ENCODE measurements at places on chromosomes 4 and X.

GRCh38 chr4:183533698-183534097, 28.8 kb downstream of the ING2 start:
- DNase-seq: no peak

DNA sequence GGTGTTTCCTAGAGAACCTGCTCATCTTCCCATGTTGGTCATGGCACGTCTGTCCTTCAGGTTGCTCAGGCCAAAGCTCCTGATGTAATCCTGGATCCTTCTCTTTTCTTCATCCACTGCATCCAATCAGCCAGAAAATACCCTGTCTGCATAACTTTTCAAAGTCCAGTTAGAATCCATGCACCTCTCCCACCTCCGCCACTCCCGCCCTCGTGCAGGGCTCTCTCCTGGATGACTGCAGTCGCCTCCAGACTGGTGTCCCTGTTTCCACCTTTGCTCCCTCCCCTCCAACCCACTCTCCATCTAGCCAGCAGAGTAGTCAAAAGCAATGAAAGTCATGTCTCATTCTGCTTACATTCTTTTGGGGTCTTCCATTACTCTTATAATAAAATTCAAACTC, 16.0 kb downstream of the CNGA2 start:
- no peak for DNase-seq

DNA sequence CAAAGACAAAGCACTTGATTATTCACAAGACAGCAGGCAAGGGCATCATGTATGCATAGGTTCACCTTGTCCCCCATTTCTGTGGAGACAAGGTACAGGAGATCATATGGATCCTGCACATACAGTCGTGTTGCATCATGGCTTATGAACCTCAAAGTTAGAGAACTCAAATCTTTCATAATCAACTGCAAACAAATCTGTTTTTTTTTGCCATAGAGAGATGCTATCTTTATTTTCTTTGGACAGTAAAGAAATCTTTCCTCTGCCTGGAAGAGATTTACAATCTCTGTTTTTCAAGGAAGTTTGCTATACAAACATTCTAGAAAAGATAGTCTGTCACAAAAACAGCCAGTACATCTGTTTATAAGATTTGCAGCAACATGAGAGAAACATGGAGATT, 578.8 kb downstream of the ANKRD50 start:
- DNase-seq: no peak

DNA sequence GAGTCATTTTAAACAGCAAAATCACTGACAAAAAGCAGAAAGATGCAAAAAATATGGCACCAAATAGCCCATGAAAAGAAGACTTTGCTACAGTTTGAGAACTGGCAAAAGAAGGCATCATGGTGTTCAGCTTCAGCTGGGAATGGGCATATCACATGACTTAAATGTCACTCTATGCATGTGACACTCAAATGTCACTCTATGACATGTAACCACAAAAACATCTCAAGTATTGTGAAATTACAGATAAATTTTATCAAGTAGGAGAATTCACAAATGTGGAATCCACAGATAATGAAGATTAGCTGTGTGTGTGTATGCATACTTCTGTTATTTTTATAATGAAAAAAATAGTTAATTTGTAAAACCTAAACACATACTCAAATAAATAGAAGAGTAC, 81.9 kb downstream of the ATP10D start:
- DNase-seq: no peak

DNA sequence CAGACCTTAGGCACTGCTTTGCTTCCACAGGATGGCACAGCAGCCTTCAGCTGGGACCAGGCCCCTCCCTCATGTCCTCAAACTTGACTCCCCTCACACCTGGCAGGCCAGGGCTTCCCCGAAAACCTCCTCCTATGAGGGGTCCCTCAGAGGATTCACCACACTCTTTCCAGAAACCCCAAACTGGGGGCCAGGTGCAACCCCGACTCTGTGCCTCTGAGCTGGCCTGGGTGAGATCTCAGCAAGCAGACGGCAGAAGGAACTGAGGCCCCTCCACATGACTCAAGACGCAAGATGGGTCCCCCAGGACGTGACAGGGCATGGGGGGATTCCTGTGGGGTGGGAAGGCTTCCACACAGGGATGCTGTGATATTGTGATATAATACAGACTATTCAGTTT, 6.2 kb downstream of the HCFC1 start:
- DNase-seq: no peak

GRCh38 chr4:77124576-77124975, 32.4 kb upstream of the CCNG2 start:
- no peak for DNase-seq

DNA sequence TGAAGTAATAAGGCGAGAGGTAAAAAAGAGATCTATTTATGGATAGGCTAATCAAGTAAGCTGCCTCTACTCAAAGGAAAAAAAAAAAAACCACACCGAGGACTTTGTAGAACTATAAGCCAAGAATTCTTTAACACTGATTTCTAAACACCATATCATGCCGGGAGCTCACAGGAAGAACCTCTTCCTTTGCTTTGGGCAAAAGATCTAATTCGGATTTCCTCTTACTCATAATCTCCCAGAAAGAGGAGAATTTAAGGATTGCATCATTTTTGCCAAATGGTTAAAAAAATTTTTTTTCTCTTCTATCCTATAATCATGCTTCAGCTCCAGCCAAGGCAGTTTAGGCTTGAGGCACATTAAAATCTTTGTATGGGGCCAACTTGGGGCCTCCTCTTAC, 95.5 kb downstream of the ZNF827 start:
- DNase-seq: peak; percentile 13

GRCh38 chr4:133597251-133597650, 448.2 kb downstream of the PCDH10 start:
- DNase-seq: no peak

GRCh38 chr4:167779280-167779679, 313.1 kb upstream of the ANXA10 start:
- no peak for DNase-seq

DNA sequence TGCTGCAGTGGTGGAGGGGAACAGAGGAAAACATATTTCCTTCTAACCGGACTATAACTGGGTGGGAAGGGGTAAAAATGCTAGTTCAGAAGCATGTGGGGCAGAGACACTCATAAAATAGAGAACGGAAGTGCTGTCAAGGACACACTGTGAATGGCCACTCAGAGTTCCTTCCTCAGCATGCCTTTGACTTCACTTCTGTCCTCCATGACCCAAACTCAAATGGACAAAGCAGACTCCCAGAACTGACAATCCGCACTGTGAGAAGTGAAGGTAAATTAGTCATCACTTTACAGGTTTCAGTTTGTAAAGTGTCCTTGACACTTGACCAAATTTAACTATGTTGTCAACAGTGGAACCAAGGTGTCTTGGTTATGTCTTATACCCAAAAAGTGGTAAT, 30.2 kb upstream of the ELF2 start:
- DNase-seq: no peak

DNA sequence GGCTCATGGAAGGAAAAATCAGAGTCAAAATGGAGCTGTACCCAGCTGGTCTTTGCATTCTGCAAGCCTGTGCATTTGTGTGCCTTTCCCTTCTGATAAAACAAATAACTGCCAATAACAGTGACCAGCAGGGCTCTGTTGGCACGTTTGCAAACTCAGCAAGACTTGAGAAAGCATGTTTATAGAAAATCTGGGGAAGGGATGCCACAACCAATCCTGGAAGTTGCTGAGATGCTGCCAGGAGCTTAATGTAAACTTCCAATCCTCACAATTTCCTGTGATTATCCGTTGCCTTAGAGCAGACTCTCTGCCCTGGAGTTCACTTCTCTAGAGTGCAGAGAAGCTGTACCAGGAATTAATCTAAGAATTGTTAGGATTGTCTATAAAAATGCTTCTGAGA, 6.9 kb upstream of the ANXA3 start:
- no peak for DNase-seq

- DNase-seq: no peak
Observed at GRCh38 chr4:138269175-138269574, 27.0 kb upstream of the SLC7A11 start.

DNA sequence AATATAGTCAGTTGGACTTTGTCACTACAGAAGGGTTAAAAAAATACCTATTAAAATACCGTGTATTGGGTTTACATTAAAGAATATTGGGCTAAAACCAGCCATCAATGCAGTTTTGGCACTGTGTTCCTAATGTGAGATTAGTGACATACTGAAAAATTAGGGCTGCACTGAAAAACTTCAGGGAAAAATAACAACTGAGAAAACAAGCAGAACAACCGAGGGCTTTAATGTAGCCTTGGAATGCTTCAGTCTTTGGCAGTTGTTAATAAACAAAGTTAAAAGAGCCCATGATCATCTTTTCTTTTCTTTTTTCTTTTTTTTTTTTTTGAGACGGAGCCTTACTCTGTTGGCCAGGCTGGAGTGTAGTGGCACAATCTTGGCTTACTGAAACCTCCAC, 12.4 kb downstream of the STAG2 start:
- no peak for DNase-seq
